ENCODE measurements at places on chromosomes 16 and 17.

DNA sequence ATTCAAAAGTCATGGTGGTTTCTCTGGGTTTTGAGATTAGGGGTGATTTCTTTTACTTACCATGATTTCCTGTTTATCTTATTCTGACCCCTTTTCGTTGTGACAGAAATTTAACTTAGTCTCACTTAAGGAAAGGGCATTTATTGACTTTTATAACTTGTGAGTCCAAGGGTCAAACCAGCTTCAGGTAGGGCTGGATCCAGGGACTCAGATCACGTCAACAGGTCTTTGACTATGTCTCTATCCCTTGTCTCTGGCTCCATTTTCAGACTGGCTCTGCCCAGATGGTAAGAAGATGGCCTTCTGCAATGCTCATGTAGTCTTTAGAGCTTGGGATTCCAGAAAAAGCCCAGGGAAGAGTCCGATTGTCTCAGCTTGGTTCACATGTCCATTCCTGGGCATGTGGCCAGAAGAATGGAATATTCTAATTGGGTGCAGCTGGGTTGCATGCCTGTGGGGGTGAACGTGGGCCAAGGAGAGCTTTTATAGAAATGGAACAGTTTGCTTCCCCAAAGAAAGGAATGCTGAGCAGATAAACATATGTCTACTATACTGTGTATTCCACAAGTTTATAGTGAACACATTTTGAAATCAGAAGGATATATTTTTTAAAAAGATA is 13.4 kb downstream of the USP43 start:
- DNase-seq = no peak
- H3K36me3 ChIP-seq = no peaks in the 10 kb centered on the region
- no peak overlapping the region for H3K27ac ChIP-seq
- H3K27me3 ChIP-seq = no peaks in the 10 kb centered on the region

GRCh38 chr16:87812200-87812656 is 46.4 kb upstream of the KLHDC4 start:
- no peak for DNase-seq
- H3K4me3 ChIP-seq = no peak overlapping the region
- no peaks in the 10 kb centered on the region for H3K4me1 ChIP-seq
- no peaks in the 10 kb centered on the region for H3K36me3 ChIP-seq
- no peak overlapping the region for H3K27ac ChIP-seq
- H3K27me3 ChIP-seq = no peaks in the 10 kb centered on the region

DNA sequence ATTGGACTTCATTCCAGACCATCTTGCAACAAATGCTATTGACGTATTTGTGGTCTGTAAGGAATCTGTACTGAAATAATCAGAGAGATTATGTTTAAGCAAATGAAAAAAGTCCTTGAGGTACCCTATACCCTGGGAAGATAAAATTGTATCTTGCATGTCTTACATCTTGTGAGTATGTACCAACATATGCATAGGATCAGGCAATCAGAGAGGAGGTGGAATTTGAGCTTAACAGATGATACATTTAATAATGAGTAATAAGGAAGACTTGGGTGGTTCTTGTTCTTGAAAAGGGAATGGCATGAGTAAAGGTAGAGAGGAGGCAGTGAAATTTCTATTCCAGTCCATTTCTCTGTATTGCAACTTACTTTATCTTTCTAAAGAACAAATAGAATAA is 10.6 kb downstream of the MOSMO start:
- no peaks in the 10 kb centered on the region for H3K4me1 ChIP-seq
- H3K27me3 ChIP-seq = no peaks in the 10 kb centered on the region
- no peak overlapping the region for H3K27ac ChIP-seq
- no peaks in the 10 kb centered on the region for H3K36me3 ChIP-seq
- no peak for DNase-seq

GRCh38 chr16:89847051-89847939 is 19.0 kb downstream of the SPIRE2 start:
- H3K4me3 ChIP-seq = no peak overlapping the region
- no peaks in the 10 kb centered on the region for H3K27me3 ChIP-seq
- peaks cover 9% of the 10 kb centered on the region for H3K4me1 ChIP-seq
- H3K36me3 ChIP-seq = no peaks in the 10 kb centered on the region
- DNase-seq = no peak

DNA sequence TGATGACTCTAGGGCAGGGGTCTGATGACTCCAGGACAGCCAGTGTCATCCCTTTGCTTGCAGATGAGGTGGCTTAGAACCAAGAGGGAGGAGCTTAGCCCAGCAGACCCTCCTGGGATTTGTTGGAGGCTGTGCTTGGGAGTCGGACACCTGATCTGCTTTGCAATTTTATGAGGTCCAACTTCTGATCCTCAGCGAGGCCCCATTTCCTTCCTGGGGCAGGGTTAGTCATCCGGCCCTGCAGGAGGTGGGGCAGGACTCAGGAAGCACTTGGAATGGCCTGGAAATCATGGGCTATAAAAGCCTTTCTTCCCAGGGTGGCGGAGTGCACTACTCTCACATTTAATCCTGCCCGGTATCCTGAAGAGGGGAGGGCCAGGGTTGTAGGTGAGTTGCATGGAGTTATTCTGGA is 168.5 kb downstream of the MSI2 start:
- H3K27me3 ChIP-seq = no peaks in the 10 kb centered on the region
- no peak overlapping the region for H3K27ac ChIP-seq
- DNase-seq = no peak
- H3K4me3 ChIP-seq = no peak overlapping the region
- H3K4me1 ChIP-seq = peaks cover 4% of the 10 kb centered on the region

GRCh38 chr17:16980813-16981731 is 9.2 kb upstream of the TNFRSF13B start:
- no peaks in the 10 kb centered on the region for H3K36me3 ChIP-seq
- no peak for DNase-seq
- H3K4me3 ChIP-seq = no peak overlapping the region
- no peaks in the 10 kb centered on the region for H3K4me1 ChIP-seq

DNA sequence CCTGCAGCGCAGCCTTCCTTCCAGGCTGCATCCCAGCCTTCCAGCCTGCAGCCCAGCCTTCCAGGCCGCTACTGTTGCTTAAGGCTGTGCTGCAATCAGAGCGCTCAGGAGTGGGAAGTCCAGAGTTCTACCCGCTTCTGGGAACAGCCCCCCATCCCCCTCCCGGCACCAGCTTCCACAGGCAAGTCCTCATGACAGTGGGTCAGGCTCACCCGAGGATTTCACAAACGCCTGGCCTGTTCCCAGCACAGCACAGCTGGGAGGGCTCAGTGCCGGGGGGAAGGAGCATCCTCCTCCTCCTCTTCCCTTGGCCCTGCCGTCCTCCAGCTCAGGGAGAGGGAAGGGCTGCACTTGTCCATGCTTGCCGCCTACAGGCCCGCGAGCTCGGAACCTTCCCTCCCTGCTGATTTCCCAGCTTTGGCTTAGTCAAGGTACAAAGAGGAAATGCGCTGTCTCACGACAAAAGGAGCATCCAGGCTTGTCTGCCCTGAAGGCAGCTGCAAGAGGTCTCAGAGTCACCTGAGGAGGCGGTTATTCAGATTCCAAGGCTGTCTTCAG is 8.3 kb downstream of the SOCS3 start:
- H3K27ac ChIP-seq = no peak overlapping the region
- H3K27me3 ChIP-seq = no peaks in the 10 kb centered on the region
- H3K4me3 ChIP-seq = no peak overlapping the region
- no peak for DNase-seq
- H3K36me3 ChIP-seq = no peaks in the 10 kb centered on the region

- no peaks in the 10 kb centered on the region for H3K36me3 ChIP-seq
- DNase-seq = no peak
- no peaks in the 10 kb centered on the region for H3K4me1 ChIP-seq
Observed at GRCh38 chr16:50902457-50902856, 160.6 kb downstream of the CYLD start.

- no peak for DNase-seq
- H3K4me3 ChIP-seq = no peak overlapping the region
- H3K27ac ChIP-seq = no peak overlapping the region
- no peaks in the 10 kb centered on the region for H3K27me3 ChIP-seq
- H3K4me1 ChIP-seq = no peaks in the 10 kb centered on the region
- H3K36me3 ChIP-seq = no peaks in the 10 kb centered on the region
Observed at GRCh38 chr16:72590151-72590937, 418.4 kb upstream of the PMFBP1 start.

DNA sequence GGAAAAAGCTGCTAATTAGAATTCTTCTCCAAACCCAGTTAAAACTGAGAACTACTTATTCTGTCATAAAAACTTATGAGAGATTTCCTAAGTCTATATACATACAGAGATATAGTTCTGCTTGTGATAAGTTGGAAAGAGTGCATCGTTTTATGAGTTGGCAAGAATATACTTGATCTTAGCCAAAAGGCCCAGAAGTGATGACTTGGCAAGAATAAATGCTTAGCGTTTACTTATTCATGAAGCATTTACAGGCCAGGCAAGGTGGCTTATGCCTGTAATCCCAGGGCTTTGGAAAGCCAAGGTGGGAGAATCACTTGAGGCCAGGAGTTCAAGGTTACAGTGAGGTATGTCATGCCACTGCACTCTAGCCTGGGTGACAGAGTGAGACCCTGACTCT is 81.7 kb downstream of the CYB561 start:
- no peak overlapping the region for H3K27ac ChIP-seq
- H3K4me3 ChIP-seq = no peak overlapping the region
- no peaks in the 10 kb centered on the region for H3K36me3 ChIP-seq

GRCh38 chr17:56909742-56910508 is 3.9 kb downstream of the TRIM25 start:
- H3K4me3 ChIP-seq = no peak overlapping the region
- H3K27me3 ChIP-seq = no peaks in the 10 kb centered on the region
- H3K4me1 ChIP-seq = peaks cover 24% of the 10 kb centered on the region
- peaks cover 24% of the 10 kb centered on the region for H3K36me3 ChIP-seq

DNA sequence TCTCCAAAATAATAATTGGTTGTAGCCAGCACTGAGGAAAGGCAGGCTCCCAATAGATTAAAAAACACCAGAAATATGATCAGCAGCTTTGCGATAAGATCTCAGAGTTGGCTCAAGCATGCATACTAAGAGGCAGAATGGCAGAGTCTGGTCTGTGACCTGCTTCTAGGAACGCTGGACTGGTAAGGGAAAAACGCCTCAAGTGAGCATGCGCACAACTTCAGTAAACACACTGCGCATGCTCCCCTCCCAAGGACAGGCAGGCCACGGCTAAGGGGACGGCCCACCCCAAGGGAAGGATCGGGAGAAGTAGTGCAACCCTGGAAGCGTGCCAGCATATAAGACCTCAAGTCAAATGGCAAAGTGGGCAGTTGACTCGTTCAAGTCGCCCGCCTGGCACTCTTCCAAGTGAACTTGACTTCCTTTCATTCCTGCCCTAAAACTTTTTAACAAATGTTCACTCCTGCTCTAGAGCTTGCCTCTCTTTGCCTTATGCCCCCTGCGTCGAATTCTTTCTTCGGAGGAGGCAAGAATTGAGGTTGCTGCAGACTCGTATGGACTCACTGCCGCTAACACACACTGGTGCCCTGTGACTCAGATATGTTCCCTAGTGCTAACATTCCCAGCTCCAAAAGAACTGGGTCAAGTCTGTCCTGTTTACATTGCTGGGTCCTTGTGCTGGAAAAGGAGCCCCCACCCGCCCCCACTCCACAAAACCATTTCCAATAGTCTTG is 22.4 kb upstream of the PRM1 start:
- no peak for DNase-seq
- no peaks in the 10 kb centered on the region for H3K36me3 ChIP-seq
- H3K27ac ChIP-seq = no peak overlapping the region
- H3K27me3 ChIP-seq = no peaks in the 10 kb centered on the region
- H3K4me1 ChIP-seq = no peaks in the 10 kb centered on the region
- H3K4me3 ChIP-seq = no peak overlapping the region

DNA sequence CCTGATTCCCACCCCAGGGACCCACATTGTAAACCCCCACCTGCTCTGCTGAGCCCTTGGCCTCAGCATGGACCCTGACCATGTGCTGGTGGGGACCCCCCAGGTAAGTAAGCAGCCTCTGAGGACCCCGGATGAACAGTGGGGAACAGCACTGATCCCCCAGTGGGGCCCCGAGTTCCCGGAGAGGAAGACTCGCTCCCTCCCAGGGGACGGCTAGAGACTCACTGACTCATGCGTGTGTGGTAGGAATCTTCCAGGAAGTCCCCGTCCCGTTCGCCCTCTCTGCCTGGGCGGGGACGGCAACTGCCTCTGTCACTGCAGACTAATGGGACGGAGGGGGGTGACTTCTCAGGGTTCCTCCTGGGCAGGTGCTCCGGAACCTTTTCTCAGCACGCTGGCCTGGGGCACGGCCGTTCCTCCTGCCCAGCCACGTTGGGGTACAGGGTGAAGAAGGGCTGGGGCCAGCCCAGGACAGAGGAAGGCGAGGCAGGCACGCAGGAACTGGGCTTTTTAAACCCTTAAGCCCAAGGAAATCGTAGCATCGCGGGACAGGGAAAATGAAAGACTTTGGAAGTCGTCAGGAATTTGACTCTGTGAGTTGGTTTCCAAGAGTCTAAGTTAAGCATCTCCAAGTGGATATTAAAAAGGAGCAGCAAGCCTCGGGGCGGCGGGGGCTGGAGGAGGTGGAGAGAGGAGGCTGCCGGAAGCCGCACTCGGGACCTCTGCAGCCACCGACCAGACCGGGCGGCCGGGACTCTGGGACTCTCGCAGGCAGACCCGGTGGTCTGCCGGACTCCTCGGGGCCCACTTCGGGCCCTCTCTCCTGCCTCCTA is 178.7 kb downstream of the SEC14L1 start:
- no peaks in the 10 kb centered on the region for H3K36me3 ChIP-seq
- H3K4me3 ChIP-seq = peak overlapping the region; percentile 11
- peaks cover 31% of the 10 kb centered on the region for H3K4me1 ChIP-seq
- peak overlapping the region; percentile 57 for H3K27ac ChIP-seq
- no peaks in the 10 kb centered on the region for H3K27me3 ChIP-seq
- DNase-seq = peak; percentile 51
